Substantia nigra (tissue), 51 donors: ENCODE measurements at places on chromosomes 1 and 21.

- DNase-seq, result no peak
Observed at GRCh38 chr1:154829062-154829461, 41.0 kb downstream of the KCNN3 start.

DNA sequence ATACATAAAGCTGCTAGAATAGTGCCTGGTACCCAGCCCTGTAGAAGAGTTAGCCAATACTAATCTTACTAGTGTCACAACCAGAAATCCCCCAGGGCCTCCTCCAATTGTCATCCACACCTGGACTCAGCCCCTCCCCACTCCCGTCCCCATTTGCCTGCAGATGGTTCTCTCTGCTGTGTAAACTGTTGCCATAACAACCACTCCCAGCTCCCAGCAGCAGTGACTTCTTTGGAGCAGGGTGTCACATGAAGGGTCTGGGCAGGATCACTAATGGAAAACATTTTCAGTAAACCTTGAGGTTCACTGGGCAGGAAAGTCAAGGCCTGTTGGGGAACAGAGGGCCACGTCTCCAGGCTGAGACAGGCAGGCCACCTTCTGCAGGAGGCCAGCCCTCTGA is 126.0 kb upstream of the IPO9 start:
- DNase-seq, result peak; percentile 19

DNA sequence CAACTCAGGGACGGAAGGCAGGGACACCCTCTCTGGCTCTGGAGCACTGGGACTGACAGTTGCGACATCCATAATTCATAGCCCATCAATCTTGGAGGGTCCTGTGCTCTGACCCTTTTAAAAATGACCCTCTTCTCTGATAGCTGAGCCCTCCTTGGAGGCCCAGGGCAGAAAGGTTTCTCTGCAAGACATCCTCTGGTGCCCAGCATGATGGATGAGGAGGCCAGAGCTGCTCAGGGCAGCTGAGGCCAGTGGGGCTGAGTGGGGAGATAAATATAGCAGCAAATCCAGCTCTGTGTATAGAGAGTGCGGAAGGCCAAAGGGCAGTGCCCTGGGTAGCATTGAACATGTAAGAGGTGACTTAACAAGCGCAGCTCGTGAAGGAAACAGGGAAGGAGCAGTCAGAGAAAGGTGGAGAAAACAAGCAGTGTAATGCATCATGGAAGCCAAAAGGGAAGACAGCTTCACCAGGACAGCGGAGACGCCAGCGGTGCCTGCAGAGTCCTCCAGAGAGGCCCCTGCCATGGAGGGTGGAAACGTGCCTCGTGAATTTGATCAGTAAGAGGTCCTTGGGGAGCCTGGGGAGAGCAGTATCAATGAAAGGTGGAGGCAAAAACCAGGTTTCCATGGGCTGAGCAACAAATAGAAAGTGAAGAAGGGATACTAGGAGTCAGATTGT is 50.4 kb upstream of the FMOD start:
- DNase-seq, result no peak

DNA sequence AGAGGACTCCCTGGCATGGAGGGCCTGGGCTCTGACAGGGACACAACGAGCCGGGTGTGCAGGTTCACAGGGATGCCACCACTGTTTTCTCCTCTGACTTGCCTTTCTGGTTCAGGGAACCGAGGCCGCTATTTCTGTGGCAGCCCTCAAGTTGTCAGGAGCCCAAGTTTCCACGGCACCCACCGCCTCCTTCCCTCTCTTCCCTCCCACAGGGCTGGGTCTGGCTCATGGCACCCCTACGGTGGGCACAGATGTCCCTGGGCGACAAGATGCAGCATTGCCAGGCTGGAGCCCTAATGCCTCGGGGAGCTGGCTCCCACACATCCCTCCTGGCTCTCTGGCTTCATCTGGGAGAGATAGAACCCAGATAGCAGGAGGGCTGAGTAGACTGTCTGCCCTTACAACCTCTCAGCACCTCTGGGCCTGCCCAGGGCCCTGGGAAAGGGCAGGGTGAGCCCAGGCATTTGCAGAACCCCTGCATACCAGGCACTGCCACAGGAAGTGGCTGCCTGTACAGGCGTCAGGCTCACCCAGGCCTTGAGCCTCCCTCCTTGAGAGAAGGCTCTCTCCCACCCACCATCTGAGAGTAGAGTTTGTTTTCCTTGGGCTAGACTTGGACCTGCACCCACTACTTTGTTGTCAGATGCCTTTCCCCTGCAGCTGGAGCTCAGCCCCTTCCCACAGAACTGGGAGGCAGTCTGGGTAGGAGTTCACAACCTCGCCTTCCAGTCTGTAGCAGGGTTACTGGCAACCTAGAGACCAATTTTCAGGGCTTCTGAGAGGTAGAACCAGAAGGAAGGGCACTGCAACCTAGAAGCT is 20.5 kb downstream of the KCNC4 start:
- no peak for DNase-seq

GRCh38 chr21:35974775-35975174 is 85.6 kb downstream of the SETD4 start:
- no peak for DNase-seq

DNA sequence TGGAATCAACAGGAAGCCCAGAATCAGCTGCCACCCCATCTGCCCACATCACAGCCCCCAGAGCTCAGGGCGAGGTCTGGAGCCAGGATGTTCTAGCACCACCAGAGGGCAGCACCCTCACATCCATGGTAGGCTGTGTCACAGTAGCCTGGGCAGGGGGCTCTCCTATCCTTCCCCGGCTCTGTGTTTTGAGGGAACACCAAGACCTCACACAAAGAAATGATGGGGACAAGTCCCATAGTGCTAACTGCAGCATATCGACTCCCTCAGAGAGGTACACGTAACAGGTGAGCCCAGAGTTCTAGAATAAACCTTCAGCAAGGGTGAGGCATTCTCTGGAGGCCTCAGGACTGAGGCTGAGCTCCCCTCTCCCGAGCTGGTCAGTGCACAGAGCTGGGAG is 2.3 kb upstream of the KCNC4 start:
- DNase-seq, result peak; percentile 45

GRCh38 chr1:62181532-62181931 is 13.1 kb upstream of the L1TD1 start:
- no peak for DNase-seq

GRCh38 chr1:34590211-34590623 is 164.6 kb upstream of the GJB5 start:
- DNase-seq, result no peak

GRCh38 chr1:205962821-205963221 is 19.6 kb upstream of the SLC26A9 start:
- no peak for DNase-seq

GRCh38 chr1:53642607-53643006 is 96.4 kb downstream of the GLIS1 start:
- no peak for DNase-seq

GRCh38 chr1:42736152-42736551 is 3.9 kb downstream of the CLDN19 start:
- DNase-seq, result no peak

DNA sequence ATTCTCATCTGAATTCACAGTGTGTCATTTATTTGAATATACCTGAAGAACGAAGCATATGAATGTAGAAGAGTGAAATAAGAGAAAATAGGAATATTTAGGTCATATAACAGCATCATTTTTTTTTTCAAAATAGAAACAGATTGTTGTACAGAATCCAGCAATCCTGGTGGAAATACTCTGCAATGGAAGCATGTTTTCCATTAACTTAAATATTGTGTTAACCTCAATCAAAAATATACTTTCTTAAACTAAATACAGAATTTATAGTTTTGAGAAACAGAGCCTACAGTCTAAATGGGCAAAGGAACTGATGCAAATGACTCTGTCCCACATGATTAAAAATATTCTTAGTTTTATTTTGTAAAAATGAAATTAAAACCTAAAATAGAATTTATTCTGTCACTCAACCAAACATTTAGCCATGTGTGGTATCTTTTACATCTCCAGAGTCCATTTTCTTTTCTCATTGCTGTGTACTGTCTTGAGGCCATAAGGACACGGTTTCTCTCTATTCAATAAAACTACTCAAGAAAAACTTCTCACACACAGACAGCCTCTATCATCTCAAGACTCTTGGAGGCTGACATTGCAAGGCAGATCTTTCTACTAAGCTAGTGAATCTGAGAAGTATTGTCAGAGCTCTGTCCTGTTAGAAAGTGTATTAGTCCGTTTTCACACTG is 322.6 kb downstream of the LTN1 start:
- DNase-seq, result no peak
